ENCODE measurements at places on chromosomes 1 and 21.
A peak's percentile ranks its signal among the peaks of the same experiment; 100 is the strongest.

DNA sequence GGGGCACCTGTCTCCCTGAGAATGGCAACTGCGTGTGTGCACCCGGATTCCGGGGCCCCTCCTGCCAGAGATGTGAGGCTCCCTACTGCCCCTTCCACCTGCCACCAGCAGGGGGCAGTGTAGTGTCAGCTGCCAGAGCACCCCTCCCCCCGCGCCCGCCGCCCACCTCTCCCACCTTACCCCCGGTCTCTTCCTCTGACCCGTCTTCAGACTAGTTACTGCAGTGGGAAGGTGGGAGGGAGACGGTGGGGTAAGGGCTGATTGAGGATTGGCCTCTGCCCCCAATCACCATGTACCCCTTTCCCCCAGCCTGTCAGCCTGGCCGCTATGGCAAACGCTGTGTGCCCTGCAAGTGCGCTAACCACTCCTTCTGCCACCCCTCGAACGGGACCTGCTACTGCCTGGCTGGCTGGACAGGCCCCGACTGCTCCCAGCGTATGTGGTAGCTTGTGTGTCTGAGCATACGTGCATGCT is 10.1 kb upstream of the LRRC71 start:
- no peak for DNase-seq

GRCh38 chr1:180922631-180923015 is 9.9 kb downstream of the KIAA1614 start:
- DNase-seq = no peak

GRCh38 chr1:117795792-117796191 is 133.6 kb downstream of the GDAP2 start:
- DNase-seq = no peak

DNA sequence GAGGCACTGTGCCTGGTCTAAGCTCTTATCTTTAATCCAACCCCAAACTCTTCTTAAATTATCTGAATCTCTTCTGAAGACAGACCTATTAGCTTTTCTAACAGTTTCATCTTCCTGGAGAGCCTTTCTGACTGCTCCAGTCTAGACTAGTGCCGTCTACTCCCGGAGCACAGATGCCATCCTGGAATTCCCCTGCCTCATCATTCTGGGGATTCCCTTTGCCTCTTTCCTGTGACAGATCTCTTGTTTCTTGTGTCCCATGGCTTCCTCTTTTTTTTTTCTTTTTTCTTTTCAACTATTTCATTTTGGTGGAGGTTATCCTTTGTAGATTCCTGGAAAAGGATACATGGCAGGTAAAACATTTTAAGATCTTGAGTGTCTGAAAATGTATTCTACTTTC is 11.7 kb downstream of the SEMA4A start:
- no peak for DNase-seq

DNA sequence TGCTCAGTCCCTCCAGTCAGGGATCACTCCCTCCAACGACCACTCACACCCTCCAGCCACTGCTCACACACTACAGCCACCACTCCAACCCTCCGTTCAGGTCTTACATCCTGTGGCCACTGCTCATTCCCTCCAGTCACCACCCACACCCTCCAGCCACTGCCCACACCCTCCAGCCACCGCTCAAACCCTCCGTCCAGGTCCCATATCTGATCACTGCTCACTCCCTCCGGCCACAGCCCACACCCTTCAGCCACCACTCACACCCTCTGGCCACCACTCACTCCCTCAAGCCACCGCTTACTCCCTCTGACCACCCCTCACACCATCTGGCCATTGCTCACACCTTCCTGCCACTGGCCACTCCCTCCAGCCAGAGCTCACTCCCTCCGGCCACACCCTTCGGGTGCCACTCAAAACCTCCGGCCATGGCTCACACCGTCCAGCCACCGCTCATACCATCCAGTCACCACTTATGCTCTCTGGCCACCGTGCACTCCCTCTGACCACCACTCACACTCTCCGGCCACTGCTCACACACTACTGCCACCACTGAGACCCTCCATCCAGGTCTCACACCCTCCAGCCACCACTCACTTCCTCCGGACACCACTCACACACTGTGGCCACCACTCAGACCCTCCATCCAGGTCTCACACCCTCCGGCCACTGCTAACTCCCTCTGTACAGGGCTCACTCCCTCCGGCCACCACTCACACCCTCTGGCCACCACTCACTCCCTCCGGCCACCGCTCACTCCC is 4.7 kb upstream of the TFF1 start:
- DNase-seq = no peak

- no peak for DNase-seq
Observed at GRCh38 chr21:20519076-20519475, 479.1 kb upstream of the NCAM2 start.

- peak; percentile 89 for DNase-seq
Observed at GRCh38 chr1:171817511-171818265, 23.6 kb upstream of the DNM3 start.

- DNase-seq = no peak
Observed at GRCh38 chr21:39111931-39112550, 71.2 kb downstream of the PSMG1 start.

Data from SW480 (cell line).